Pancreas (tissue), 10 donors: ENCODE measurements at places on chromosomes 3 and 15.
A peak's percentile ranks its signal among the peaks of the same experiment; 100 is the strongest.

DNA sequence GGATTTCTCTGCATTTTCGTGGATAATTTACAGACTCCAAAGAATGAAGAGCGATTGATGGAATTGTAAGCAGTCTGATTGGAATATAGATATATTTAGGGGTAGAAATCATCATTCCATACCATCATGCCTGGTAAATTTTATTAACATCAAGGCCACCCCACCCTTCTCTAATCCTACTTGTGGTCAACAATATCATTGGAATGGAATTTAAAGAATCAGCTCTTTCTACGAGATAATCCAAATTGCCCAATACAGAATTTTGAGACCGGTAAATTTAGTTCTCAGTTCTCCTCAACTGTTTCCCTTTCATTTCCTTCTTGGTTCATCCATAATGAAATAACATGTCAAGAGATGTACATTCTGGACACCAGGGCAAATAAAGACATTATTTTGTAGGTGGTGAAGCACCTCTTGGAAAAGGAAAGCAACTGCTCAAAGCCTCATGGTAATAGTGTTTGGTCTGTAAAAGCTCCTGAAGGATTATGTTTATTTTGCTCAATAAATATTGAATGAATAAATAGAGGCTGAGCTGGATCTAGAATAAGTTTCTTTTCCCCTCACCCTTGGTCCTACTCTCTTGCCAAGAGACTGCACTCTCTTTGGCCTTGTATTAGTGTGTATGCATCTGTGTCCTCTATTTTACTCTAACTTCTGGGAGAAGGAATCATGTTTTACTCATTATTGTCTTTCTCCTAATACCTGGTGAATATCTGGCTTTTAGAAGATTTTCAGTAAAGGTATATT is 133.7 kb upstream of the BCL6 start:
- no peak for DNase-seq

DNA sequence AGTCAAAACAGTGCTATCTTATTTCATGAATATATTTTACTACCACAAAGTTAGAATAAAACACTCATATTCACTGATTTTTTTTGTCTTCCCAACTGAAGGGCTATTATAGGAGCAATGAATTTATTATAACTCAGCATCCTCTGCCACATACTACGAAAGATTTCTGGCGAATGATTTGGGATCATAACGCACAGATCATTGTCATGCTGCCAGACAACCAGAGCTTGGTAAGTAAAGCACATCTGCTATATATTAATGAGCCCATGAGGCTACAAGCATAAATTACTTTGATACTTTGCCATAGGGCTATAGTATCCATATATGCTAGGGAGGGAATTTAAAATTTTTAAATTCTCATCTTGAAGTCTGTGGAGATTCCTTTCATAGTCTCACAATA is 95.9 kb downstream of the FEZF2 start:
- no peak for DNase-seq

DNA sequence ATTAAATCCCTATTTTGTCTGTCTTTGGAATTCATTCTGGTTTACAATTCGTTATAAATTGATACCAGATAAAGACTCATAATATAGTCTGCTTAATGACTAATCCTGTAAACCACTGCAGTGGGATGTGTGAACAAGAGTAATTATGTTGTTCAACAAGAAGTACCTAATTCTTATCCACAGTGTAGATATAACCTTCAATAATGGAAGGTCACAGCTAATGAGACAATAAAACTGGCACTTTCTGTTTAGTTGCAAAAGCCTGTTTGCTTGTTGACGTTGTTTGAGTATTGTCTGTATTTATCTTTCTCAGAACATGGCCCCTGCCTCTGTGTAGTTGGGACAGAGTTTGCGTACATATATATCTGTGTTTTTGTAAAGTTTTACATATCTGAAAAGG is 26.7 kb downstream of the PIAS1 start:
- no peak for DNase-seq

DNA sequence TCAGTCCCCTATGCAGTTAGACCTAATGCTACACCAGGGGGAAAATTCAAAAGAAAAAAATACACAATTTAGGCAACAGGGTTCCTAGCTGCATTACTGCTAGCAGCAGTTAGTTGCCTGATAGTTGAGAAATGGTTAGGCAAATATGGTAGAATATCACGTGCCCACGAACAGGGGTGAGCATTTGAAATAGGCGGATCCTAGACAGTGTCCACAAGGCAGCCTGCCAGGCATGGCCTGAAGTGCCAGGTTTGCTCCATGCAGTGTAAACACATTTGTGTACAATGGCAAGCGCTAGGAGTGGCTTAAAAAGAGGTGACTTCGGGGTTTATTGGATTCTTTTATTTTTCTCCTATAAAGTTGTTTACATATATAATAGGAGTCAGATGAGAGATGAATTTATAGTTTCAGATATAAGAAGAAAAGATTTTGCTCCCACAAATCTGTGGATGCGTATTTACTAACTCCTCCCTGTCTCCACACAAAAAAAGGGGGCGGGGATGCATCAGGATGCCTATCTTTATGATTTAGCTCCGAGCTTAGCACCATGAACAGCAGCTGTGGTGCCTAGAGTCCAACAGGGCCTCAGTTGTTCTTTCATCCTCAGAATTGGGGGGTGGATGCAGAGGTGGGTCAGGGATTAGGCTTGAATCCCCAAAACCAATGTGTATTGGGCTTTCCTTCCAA is 3.9 kb upstream of the TGM4 start:
- peak; percentile 47 for DNase-seq

DNA sequence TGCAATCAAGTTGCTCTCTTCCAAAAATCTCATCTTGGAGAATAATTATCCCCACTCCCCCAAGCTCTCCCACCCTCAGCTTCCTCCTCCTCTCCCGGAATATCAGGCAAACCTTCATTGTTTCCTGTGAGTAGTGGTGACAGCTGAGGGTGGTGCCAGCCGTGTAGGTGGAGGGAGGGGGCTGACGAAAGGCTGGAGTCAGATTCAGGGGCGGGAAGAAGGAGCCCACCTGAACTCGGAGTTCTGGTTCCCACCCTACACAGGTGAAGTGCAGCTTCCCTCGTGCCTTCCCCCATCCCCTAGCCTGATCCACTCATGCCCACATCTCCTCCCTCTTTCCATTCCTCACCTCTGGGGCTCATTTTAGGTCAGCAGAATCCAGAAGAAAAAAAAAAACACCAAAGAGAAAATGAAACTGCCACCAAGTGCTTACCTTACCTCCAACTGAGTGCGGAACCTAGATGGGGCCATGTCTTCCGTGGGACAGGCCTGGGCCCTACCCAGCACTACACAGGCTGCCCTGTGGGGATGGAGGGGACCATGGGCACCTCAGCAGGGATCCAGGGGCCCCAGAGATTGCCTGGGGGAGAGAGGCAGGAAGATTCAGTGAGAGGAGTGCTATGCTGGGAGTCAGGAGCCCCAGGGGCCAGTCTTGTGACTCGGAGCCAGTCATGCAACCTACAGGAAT is 81.3 kb downstream of the ADCY5 start:
- no peak for DNase-seq
